ENCODE measurements at places on chromosomes 7 and 10.

DNA sequence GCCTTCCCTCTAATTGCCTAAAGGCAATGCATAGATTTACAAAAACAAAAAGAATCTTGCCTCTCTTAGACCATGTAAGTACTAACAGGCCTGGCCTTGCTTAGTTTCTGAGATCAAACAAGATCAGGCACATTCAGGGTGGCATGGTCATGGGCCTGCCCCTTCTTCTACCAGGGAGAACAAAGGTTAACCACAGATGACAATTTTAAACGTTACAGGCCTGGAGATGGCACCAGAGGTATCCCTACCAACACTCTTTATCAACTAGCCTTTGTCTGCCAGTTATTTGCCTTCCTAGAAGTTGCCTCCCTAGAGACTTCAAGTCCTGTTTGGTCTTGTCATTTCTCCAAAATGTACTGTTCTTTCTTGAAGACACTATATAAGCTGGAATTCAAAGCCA, 252.6 kb downstream of the DOCK4 start:
- peak; percentile 65 for DNase-seq

DNA sequence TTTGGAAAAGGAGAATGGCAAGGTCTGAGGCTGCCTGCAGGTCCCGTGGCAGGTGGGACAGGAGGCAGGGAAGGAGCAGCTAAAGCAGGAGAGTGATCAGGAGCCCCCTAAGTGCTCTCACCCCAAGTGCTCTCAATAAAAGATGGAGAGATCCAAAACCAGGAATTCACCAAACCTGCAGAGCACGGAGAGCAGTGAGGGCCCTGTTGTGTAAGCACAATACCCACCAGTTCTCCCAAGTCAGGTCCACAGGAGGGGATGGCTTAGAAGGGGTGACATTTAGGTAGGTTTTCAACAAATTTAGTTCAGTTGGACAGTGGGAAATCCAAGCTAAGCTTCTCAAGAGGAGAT, 40.8 kb downstream of the GNA12 start:
- DNase-seq = no peak

- peak; percentile 21 for DNase-seq
Measured at GRCh38 chr7:152341039-152341913, 94.5 kb downstream of the KMT2C start.

GRCh38 chr7:137658190-137658900, 188.4 kb downstream of the DGKI start:
- DNase-seq = no peak

GRCh38 chr7:112782498-112782897, 7.7 kb downstream of the TMEM168 start:
- DNase-seq = no peak

DNA sequence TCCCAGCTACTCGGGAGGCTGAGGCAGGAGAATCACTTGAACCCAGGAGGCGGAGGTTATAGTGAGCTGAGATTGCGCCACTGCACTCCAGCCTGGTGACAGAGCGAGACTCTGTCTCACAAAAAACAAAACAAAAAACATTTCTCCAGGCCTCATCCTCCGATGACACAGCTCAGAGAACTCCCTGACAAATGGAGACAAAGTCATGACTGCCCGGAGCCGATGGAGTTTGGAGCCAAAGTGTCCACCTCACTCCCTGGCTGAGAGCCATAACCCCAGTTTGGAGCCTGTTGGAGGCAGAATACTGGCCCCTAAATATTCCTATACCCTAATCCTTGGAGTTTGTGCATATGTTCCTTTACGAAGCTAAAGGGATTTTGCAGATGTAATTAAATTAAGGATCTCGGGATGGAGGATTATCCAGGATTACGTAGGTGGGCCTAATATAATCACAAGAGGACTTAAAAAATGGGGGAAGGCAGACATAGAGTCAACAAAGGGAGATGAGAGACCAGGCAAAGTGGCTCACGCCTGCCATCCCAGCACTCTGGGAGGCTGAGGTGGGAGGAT, 22.7 kb downstream of the SSC4D start:
- DNase-seq = no peak

DNA sequence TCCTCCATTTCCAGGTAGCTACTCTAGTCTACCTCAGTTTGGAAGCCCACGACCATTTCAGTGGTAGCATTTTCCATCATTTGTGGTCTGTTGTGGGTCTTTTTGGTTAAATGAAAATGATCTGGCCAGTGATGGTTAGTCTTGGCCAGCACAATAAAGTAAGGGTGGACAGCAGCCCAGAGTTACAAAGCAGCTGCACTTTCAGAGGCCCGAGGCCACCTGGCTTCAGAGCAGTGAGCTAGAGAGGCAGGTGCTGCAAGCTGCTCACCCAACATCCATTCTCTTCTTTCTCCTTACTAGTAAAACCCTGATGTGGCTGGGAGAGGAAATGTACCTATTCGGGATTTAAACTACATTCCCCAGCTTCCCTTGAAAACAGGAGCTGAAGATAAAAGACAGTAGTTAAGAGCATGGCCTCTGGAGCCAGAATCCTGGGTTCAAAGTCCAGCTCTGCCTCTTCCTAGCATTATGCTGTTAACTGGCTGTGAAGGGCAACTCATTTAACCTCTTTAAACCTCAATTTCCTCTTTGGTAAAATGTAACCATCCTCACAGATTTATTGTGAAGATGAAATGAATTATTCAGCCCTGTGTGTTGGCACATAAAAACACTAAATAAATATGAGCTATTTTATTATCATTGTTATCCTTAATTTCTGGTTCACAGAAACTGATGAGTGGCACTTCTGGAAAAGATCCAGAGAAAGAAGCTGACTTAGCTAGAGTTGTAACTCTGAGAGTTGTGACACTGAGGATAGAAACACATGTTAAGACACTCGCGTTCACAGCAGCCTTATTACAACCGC, 517.4 kb downstream of the PARD3 start:
- DNase-seq = no peak

- no peak for DNase-seq
Measured at GRCh38 chr10:124704428-124705380, 39.5 kb downstream of the FAM53B start.

DNA sequence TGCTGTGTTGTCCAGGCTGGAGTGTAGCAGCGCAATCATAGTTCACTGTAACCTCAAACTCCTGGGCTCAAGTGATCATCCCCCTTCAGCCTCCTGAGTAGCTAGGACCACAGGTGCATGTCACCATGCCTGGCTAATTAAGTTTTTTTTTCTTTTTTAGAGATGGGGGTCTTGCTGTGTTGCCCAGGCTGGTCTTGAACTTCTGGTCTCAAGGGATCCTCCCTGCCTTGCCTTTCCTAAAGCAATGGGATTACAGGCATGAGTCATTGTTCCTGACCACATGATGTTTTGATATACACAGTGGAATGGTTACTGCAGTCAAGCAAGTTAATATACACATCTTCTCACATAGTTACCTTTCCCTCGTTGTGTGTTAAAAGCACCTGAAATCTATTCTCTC, 140.3 kb downstream of the GPR85 start:
- DNase-seq = no peak

GRCh38 chr7:142263598-142264380, 5.9 kb upstream of the PRSS58 start:
- DNase-seq = no peak

Measured in NCI-H526 (cell line).